Endothelial cell of coronary artery (primary cell): ENCODE measurements at places on chromosomes 2 and 18. TPM values are rescaled to one million over a fixed set of nuclear protein-coding genes. Genes with fewer than 3 reads are reported as not detected.

AMER3 gene
- not detected in 2 replicates for total RNA-seq

GPAT2 gene
- 3.8 and 11.9 TPM in 2 replicates for total RNA-seq

TNP1 gene
- total RNA-seq, result not detected in 2 replicates

TEX44 gene
- total RNA-seq, result not detected in 2 replicates

ALK gene
- total RNA-seq, result not detected in 2 replicates

ARHGEF33 gene
- total RNA-seq, result 0.09 and 0.38 TPM in 2 replicates

CSRNP3 gene
- 0.19 TPM in 1 of 2 replicates, not detected in the other for total RNA-seq

REG1B gene
- total RNA-seq, result not detected in 2 replicates

MYOM1 gene
- 0.18 and 0.66 TPM in 2 replicates for total RNA-seq

C2orf68 gene
- total RNA-seq, result 13.7 and 16.1 TPM in 2 replicates

DLGAP1 gene
- total RNA-seq, result 0.09 and 0.18 TPM in 2 replicates

LYG1 gene
- total RNA-seq, result 0.27 and 0.28 TPM in 2 replicates

DSC1 gene
- not detected in 2 replicates for total RNA-seq

TTC39C gene
- 3.4 and 4.4 TPM in 2 replicates for total RNA-seq

NEU2 gene
- total RNA-seq, result not detected in 2 replicates
